ENCODE measurements at places on chromosomes 5 and 9.

GRCh38 chr5:15079566-15079965 is 208.0 kb upstream of the ANKH start:
- no peak for DNase-seq

- DNase-seq = peak; percentile 43
Observed at GRCh38 chr5:158869092-158869491, 230.6 kb downstream of the EBF1 start.

DNA sequence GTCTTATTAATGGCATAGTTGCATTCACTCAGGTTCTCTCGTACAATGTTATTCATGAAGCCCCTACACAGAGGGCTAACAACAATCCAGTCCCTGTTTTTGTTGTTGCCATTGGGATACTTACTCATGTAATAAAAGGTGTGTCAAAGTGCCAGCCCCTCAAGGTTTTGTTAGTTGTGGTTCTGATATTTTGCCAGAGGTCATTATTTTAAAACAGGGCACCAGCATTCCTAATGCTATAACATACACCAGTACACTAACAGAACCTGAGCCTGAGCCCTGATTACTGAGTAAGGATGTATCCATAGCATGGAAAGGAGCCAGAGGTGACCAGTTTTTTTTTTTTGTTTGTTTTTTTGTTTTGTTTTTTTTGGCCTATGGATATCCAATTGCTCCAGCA is 50.2 kb downstream of the SMC2 start:
- DNase-seq = no peak

DNA sequence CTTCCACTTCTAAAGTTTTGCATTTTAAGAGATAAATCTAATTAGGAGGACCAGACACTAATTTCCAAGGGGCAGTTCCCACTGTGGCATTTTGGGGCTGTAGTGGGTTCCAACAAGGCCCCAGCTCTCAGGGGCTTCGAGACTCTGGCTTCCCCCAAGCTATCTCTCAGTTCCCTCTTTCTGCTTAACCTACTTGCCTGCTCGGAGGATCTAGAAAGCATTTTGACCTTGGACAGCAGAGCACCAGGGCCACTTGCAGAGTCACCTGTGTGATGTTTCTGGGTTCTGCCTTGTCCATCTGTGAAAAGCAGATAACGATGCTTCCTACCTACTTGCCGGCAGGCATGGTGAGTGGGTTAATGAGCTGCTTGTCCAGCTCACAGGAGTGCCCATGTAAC is 175.4 kb downstream of the MED10 start:
- no peak for DNase-seq

- no peak for DNase-seq
Observed at GRCh38 chr5:57783693-57784092, 301.1 kb upstream of the ACTBL2 start.

DNA sequence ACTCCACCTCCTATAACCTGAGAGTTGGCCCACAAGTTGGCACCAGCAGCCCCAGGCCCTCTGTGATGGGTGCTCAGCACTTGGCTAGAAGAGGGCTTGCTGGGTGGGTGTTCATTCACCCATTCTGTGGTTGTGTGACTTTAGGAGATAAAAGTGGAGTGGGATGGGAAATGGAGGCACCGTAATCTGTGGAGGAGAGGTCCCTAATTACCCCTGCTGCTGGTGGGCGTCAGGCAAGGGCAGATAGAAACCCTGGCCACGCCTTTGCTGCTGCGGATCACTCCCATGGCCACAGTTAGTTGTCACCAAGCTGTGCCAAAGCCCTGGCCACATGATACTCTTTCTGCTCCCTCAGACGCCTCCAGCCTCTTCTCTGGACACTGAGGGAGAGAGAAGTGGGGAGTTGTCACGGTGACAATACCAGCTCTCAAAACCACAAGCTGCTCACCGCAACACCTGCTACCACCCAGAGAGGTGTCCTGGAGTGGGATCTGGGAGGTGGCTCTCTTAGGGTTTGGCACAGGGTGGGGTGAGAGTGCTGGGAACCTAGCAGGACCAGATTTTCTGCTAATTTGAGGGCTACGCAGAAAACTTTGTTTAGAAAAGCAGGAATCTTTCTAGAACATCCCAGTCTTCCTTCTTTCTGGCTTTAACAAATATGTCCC is 12.0 kb upstream of the NEUROG1 start:
- no peak for DNase-seq
